ENCODE measurements at places on chromosomes 7 and 10.

DNA sequence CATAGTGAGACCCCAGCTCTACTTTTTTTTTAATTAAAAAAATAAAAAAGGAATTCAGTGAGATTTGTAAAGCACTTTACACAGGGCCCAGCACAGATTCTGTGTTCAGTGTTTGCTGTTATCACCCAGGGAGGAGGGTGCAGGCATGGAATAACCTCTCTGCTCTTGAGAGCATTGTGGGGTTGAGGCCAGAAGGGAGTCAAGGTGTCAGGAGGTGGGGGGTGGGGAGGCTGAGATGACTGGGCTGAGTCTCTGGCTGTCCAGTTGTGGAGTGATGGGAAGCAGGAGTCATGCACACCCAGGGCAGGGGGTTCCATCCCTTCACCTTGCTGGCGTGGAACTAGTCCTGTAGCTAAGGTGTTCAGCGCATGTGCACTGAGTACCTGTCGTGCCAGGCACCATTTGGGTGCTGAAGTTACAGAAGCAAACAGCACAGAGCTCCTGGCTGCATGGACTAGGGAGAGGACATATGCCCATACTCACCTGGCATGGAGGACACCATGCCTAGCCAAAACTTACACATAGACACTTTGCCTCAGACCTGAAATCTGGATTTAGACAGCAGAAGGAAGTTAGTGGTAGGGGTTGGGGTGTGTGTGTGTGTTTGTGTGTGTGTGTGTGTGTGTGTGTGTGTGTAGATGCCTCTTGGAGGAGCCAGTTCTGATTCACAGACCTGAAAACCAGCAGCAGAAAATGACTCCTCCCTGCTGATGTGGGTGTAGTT, 69.2 kb upstream of the LRRC4 start:
- DNase-seq = no peak

DNA sequence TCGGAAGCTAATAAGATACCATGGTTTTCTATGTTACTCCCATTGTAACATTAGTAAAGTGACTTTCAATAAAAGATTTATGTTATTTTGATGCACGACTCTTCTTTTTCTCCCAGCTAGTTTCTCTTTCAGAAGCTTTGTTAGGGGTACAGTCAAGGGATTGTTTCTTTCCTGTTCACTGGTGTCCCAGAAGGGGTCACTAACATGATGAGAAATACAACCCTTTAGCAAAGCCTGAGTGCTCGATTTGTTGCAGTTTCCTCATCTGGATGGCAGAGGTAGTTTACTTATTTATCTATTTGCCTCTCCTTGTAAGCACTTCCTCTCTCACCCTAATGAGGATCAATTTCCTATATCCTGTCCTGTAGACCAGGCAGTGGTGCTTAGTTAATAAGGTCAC, 17.0 kb downstream of the SRI start:
- no peak for DNase-seq

DNA sequence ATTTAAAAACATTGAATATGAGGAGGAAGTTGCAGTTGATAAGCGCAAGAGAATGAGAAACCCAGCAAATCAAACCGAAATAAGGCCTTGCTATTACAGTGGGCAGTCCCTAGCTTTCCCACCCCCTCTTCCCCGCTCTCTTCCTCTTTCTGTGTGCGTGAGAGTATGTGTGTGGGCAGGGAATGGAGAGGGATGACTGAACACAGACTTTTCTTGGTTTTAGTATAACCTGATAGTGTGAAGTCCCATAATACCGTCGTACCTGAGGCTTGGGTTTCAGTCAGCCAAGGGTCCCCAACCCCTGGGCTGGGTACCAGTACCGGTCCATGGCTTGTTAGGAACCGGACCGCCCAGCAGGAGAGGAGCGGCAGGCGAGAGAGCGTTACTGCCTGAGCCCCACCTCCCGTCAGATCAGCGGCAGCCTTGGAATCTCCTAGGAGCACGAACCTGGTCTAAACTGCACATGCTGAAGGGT, 255.3 kb downstream of the CELF2 start:
- no peak for DNase-seq

DNA sequence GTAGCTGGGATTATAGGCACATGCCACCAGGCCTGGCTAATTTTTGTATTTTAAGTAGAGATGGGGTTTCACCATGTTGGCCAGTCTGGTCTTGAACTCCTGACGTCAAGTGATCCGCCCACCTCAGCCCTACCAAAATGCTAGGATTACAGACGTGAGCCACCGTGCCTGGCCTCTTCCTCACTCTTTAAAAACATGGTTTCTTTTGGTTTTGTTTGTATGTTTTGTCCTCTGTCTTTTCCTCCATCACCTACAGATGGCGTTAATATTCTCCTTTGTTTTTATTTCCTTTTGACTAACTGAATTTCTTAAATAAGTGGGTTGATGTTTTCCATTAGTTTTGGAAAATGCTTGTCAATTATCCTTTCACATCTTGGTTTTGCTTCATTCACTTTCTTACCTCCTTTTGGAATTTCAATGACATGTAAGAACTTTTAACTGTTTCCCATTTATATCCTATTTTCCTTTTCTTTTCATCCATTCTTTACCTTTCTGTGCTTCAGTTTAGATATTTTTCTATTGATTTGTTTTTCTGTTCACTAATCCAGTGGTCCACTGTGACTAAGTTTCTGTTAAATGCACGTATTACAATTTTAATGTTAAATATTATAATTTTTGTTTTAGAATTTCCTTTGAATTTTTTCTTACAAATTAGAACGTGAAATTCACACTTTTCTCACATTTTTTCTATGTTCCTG, 104.1 kb downstream of the ZNF467 start:
- DNase-seq = no peak

- no peak for DNase-seq
Observed at GRCh38 chr7:85074016-85074415, 112.8 kb downstream of the SEMA3D start.

DNA sequence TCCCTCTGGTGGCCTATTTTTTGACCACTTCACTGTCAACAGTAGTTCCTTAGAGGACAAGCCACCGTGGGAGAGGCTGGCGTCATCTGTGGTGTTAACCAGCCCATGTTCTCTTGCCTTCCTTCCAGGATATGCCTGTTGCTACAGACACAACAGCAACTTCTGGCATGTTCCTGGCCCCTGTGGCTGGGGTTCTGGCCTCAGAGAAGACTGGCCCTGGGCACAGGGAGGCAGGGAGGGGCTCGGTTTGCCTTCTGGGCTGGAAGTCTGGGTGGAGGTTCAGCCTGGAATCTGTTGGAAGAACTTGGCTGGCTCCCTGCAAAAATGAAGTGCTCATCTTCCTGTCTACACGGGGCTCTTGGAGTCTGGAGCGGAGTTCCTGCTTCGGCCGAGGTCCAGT, 25.7 kb downstream of the GOLGA7B start:
- DNase-seq = peak; percentile 82

- DNase-seq = no peak
Observed at GRCh38 chr10:60669501-60669900, 108.8 kb upstream of the CDK1 start.

DNA sequence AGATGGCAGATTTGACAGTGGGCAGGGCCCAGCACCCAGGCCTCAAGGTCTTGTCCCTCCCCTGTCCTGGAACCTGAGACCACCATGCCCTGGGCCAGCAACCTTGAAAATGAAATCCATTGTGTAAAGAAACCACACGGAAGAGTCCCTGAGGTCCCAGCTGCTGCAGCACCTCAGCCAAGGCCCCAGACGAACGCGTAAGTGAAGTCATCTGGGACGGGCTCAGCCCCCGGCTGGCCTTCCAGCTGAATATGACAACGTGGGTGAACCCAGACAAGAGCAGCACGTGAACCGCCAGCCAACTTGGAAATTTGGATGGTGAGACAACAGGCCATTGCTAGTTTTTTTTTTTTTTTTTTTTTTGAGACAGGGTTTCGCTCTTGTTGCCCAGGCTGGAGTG, 70.3 kb downstream of the CYTH3 start:
- DNase-seq = no peak

DNA sequence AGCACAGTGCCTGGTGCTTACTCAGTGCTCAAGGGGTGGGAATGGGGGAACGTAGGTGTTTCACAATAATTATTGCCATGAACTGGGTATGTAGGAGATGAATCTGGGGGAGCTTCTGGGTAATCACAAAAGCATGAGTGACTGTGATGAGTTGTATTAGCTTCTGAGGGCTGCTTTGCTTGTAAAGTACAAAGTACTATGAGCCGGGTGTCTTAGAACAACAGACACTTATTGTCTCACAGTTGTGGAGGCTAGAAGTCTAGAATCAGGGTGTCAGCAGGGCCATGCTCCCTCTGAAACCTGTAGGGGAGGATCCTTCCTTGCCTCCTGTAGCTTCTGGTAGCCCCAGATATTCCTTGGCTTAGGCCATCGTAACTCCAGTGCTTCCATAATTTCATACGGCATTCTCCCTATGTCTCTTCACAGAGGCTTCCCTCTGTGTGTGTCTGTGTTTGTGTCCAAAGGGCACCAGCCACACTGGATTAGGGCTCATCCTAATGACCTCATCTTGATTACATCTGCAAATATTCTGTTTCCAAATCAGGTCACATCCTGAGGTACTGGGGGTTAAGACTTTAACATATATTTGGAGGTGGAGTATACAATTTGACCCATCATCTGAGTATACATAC, 84.8 kb upstream of the AGBL3 start:
- DNase-seq = no peak

GRCh38 chr10:62057359-62057758, 155.9 kb downstream of the ARID5B start:
- DNase-seq = no peak

GRCh38 chr10:124364674-124365073, 54.0 kb downstream of the OAT start:
- DNase-seq = no peak

GRCh38 chr7:22129819-22130580, 184.3 kb upstream of the CDCA7L start:
- DNase-seq = no peak

- DNase-seq = no peak
Observed at GRCh38 chr10:102781090-102781920, 37.6 kb downstream of the WBP1L start.

DNA sequence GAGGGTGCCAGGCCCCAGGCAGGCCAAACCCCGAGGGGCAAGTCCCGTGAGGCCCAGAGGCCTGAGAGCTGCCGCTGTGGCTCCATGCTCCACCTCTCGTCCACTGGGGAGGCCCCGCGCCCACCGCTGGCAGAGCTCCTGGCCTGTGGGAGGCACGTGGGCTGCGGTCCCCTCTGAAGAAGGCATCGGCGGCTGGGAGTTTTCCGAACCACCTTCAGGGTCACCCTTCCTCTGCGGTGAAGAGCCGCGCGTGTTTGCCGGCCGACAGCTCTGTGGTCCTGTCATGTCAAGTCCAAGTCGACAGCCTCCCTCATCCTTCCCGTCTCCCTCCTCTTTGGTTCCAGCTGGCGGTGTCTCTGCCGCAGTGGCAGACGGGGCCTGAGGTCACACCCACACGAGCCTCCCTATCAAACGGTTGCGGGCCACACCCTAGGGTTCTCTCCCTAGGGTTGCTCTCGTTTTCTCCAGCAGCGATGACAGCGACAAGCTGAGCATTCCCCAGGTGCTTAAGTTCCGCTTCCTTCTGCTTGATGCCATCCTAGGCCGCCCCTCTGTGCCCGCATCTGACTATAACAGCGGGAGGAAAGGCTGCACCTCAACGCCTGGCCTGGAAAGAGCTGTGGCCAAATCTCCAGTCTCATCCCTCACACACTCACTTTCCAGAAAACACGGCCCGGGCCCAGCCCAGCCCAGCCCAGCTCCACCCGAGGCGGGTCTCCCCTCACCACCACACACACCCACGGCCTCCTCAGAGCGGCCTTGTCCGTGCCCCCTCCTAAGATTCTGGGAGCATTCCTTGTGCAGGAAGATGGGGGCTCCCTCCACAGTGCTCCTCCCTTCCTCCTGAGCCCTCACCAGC, 185.0 kb downstream of the ELFN1 start:
- DNase-seq = peak; percentile 86

DNA sequence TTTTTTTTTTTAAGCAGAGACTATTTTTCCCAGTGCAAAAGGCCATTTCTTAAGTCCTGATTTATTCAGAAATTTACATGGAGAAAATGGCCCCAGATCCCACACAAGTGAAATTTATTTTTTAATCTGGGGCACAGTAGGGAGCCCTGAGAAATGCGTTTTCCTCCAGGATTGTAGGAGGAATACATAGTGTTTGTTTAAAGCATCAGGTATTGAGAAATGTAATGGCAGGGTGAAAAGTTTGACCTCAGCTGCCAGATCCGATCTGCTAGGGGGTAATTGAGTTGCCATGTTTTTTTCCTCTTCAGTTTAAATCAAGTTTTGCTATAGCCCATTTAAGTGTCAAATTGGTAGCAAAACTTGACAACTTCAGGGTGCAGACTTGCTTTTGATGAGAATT, 110.0 kb downstream of the LRMDA start:
- no peak for DNase-seq

DNA sequence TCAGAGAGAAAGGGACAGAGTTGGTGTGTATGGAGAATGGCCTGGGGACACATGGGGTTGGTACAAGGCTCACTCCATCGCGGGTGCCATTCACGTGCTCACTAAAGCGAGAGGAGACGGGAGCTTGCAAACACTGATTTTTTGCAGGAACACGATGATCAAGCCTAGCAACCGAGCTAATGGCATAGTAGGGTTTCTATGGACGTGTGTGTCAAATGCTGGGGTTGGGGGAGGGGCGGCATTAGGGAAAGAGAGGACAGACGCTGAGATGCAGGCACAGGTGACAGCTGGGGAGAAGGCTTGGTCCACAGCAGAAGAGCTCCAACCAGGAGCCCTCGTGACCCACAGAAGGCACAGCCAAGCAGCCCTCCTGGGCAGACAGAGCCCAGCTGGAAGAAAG, 33.9 kb downstream of the RCC1L start:
- DNase-seq = no peak

DNA sequence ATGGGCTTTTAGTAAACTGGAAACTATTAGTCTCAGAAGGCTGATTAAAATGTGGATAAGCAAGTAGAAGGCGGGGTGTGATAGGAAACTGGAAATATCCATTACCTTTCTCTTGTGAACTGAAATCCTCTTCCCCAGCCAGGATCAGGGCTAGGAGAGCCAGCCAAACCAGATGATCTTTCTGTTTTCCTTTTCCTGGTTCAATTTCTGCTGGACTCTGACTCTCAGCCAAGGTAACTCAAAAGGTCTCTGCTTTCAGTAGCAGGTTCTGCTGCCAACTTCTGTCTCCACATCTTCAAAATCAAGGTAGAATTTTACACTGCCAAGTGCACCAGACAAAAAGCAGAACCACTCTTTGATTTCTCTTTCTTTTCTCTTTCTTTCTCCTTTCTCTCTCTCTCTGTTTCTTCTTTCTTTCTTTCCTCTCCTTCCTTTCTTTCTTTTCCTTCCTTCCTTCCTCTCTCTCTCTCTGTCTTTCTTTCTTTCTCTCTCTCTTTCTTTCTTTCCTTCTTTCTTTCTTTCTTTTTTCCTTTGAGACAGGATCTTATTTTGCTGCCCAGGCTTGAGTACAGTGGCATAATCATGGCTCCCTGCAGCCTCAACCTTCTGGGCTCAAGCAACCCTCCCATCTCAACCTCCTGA, 30.8 kb downstream of the OTUD1 start:
- DNase-seq = no peak

DNA sequence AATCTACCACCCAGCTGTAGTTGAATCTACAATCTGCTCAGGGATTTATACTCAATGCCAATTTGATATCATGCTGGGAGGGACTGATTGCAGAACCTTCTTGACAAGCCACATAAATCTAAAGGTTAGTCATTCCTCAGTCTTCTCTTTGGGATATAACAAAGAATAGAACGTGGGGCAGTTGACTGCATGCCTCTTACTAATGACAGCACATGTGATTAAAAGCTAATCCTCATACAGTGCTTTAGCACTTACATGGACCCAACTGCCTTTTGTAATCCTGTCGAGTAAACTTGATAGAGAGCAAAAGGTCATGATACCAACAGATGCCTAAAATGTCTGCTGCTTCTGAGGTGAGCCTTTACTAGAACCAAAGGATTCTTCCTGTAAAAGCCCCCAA, 12.3 kb downstream of the KLHL7 start:
- DNase-seq = no peak
